ENCODE measurements at places on chromosomes 6 and 20.

- no peak for DNase-seq
Observed at GRCh38 chr6:149136273-149136912, 181.1 kb upstream of the TAB2 start.

- DNase-seq = peak; percentile 63
Observed at GRCh38 chr6:157376706-157377230, 4.2 kb upstream of the ZDHHC14 start.

DNA sequence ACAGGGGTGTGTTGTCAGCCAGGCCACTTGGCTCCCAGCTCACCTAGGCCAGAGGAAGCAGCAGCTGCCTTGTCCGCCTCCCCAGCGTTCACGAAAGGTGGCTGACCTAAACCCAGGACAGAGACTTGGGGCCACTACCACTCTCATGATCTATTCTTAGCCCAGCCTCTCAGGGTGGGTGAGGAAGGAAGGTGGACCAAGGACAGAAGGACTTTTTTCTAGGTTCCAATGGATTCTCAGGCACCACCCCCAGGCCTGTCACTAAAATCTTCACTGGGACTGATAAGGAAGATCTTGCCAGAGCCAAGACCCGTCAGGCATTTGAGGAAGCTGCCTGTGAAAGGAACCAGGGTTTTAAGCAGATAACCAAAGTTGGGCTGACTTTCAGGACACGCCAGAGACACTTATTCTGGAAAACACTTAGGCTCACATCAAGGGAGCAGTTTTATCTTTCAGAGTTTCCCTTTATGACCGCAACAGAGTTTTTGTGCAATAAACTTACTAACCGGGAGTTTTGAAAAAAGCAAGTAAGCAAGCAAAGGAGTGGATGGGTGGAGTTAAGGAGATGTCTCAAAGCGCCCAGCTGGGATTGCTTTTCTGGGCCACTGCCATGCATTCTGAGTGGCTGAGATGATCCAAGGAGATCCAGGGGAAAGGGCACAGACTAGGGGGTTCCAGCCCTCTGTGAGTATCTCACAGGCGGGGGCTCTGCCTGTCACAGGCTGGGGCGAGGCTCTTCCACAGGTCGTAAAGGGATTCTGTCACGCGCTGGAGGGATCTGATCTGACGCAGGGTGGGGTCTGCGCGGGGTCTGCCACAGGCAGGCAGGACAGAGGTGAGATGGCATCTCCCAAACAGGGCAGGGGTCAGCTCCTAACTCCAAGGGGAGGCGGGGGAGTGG is 989 bp downstream of the FITM2 start:
- DNase-seq = peak; percentile 70

DNA sequence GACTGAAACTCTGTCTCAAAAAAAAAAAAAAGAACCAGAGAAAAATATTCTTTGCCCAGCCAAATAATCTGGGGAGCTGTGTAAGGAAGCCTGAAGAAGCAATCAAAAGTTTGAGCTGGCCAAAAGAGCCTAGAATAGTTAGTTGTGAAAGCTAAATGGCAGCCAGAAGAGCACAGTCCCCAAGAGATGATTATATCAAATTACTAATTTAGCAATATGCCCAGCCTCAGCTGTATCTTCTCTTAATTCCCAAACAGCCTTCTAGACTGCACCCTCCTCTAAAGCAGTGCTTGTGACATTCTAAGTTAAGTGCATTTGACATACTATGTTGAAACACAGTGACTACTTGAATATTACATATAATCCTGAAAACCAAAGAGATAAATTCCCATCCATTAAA is 38.9 kb downstream of the CDK19 start:
- DNase-seq = no peak

DNA sequence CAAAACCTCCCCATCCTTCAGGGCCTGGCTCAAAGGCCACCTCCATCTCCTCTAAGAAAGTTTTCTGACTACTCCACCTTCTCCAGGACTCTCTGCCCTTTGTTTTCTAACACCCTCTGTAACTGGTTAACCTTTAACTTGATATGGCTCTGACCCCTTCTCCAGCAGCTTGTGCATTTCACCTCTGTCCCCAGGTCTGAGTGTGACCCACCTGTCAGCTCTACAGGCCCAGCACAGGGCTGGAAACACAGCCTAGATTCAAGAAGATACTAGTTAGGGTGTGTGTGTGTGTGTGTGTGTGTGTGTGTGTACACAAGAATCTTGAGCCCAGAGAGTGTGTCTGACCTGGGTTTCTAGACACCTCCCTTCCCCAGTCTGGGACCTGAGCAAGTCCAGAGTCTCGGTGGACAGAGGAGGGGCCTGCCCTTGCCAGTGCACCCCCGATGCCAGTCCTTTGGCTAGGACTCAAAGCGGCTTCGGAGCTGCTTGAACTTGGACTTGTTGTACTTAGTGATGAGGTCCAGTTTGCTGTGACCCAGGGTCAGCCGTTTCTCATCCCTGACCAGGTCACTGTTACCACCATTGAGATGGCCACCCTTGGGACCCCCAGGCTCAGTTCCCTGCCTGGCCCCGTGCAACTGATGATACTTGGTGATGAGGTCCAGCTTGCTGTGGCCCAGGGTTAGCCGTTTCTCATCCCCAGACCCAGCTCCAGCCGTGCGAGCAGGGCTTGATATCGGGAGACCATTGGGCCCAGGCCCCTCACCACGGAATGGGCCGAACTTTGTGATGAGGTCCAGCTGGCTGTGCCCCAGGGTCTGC is 1.7 kb upstream of the EIF6 start:
- no peak for DNase-seq

DNA sequence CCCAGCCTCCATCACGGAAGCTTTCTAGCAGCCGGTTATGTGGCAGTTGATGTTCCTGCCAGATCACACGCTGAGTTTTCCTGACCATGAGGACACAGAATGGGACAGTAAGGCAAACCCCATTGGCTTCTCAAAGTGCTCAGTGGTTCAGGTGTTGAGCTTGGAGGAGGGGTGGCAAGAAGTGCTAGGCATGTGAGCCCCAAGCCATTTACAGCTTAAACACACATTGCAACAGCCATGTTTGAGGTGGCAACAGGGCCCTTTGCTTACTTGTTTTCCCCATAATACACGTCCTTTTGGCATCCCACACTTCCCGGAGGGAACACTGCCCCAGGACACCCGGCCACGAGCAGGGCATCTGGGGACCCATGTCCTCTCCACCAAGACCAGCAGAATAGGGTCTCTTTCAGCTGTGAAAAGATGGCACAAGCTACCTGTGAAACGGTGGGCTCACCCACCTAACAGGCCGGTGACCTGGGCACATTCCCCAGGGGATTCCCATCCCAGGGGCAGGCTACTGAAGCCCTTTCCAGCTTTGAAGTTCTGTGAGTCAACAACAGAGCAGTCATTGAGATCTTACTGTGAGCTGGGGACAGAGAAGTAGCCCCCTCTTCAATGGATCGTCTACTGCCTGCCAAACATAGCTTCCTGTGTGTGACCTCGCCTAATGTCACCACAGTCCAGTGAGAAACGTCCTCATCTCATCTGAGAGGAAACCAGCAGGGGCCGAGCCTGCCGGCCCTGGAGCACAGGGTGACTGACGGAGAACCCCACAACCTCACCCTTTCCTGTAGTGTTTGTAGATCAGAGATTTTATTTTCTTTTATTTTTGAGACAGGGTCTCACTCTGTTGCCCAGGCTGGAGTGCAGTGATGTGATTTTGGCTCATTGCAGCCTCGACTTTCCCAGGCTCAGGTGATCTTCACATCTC is 4.0 kb upstream of the TLDC2 start:
- no peak for DNase-seq

- no peak for DNase-seq
Observed at GRCh38 chr6:170025935-170026750, 264.7 kb downstream of the DLL1 start.

DNA sequence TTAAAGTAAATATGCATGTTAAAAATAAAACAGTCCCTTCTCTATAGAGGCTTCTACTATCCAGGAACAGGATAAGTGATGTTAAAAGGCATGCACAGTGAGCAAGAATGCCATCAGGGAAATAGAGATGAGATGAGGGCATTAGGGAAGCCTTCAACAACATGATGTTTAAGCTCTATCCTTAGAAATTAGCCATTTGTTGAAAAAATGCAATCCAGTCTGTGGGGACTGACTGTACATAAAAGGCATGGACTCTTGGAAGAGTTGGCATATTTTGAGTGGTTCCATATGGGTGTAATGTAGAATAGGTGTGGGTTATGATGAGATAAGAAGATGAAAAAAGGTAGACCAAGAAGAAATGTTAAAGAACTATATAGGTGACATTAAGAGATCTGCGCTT is 5.8 kb downstream of the KIAA0319 start:
- DNase-seq = no peak

DNA sequence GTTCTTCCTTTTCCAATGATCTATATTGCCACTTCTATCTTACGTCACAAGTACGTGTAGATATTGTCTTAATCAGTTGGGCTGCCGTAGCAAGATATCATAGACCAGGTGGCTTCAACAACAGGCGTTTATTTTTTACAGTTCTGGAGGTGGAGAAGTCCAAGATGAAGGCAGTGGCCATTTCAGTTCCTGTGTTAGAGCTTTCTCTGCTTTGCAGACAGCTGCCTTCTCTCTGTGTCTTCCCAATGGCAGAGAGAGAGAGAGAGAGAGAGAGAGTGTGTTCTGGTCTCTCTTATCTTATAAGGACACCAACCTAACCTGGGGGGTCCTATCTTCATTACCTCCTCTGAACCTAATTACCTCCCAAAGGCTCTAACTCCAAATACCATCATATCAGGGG is 8.3 kb downstream of the HSF2 start:
- no peak for DNase-seq

DNA sequence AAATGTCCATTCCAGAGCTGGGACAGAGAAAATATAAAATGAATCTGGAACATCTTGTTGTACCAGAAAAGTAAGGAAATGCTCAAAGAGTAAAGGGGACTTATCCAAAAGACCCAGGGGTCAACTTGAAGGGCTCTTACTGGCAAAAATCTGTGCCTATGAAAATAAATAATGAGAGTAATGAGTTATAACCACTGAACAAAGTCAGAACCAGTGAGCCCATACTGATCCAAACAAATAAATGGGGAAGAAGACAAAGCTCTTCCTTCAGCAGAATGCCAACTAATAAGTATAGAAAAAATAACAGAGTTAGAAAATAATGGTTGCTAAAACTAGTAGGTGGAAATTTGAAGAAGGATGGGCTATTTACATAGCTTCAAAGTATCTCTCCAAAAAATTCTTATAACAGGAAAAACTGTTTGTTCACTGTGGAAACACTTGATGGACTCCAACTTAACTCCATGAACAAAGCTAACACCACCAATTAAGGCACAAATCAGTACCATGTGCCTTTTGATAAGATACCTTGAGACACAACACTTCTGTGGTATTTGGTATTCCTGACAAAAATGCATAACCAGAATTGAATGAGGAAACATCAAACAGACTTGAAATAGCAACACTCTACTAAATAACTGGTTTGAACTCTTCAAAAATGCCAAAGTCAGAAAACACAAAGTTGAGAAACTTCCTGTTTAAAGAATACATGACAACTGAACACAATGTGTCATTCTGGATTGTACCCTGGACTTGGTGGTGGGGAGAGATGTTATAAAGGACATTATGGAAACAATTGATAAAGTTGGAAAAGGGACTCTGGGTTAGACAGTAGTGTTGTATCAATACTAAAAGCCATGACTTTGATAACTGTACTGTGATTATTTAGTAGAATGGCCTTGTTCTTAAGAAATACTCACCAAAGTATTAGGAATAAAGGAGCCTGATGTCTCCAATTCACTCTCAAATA is 197.5 kb downstream of the ISM1 start:
- peak; percentile 48 for DNase-seq

GRCh38 chr20:31260326-31260932 is 3.0 kb downstream of the DEFB115 start:
- DNase-seq = no peak

DNA sequence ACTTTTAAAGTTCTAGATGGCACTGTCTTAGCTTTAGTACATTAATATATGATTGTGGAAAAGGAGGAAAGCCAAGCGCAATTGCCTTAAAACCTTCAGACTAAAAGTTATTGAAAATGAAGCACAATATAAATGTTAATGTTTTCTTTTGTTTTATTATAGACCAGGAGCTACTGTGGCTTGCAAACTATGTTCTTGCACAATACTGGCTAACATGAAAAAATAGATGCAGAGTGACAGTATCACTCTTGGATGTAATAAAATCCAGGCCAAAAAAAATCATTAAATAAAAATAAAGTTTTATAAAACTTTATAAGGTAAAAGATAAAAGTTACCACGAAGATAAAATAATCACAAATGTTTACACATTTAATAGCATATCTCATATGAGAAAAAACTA is 18.3 kb upstream of the PLN start:
- no peak for DNase-seq

- peak; percentile 73 for DNase-seq
Observed at GRCh38 chr20:9407805-9408421, 106.5 kb upstream of the LAMP5 start.

GRCh38 chr6:156794546-156795354 is 17.6 kb downstream of the ARID1B start:
- no peak for DNase-seq

- DNase-seq = no peak
Observed at GRCh38 chr6:829656-830055, 136.7 kb upstream of the EXOC2 start.

DNA sequence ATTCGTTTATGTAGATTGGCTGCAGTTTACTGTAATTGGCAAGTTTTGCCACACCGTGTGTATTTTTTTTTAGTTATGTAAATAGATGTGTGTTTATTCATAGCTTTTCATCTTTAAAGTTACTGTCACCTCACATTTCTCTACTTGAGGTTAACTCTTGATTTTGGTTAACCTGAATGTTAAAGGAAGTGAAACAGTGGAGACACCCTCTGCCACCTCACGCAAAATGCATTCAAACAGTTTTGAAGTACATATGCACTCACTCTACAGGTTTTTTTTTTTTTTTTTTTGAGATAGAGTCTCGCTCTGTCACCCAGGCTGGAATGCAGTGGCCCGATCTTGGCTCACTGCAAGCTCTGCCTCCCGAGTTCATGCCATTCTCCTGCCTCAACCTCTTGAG is 17.7 kb downstream of the OR2A4 start:
- no peak for DNase-seq

- no peak for DNase-seq
Observed at GRCh38 chr6:168834042-168834587, 393.1 kb downstream of the SMOC2 start.

GRCh38 chr20:5580940-5581708 is 169.1 kb upstream of the SHLD1 start:
- DNase-seq = no peak

GRCh38 chr6:150865406-150866146 is at the start of gene MTHFD1L:
Gene MTHFD1L, plus strand, starts transcription at chr6:150865702. Its CDS starts 121 bp downstream, at chr6:150865823.
- peak; percentile 92 for DNase-seq

GRCh38 chr20:40524071-40524470 is 165.0 kb downstream of the MAFB start:
- DNase-seq = no peak
